CD4-positive, alpha-beta memory T cell (primary cell): ENCODE measurements at places on chromosomes 5 and 9.

DNA sequence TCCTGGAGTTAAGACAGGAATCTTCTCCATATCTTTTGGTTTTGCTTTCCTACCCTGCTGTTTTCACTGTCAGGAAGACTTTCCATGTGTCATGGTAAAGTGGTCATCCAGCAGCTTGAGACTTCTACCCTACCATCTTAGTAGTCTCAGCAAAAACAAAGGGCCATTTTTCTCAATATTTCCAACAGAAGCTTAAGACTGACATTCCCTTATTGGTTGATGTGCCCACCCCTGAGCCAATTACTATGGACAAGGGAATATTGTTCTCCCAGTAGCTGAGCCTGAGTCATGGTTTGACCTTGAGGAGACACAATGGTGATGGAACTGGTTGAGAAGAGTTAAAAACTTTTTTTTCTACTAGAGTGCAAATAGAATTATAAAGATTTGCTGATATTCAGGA lies 105.6 kb downstream of the CSNK1G3 start:
- no peak overlapping the region for H3K27ac ChIP-seq
- no peak overlapping the region for H3K4me3 ChIP-seq

DNA sequence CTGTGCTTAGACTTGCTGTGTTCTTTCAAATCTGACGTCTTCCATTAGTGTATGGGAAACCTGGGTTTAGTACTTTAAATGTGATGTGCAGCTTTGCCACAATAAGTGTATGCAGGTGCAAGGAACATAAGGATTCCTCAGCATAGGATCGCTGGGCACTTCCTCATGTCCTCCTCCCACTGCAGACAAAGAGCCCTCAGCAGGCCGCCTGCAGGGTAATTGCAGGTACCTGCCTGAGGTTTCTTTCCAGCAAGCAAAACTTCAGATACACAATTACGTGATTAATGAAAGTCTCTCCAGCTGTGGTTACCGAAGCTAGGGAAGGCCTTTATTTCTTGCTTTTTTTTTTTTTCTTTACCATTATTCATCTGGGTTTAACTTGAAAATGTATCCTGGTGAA lies 233.1 kb downstream of the RFK start:
- DNase-seq = no peak
- no peaks in the 10 kb centered on the region for H3K4me1 ChIP-seq
- peaks cover 7% of the 10 kb centered on the region for H3K36me3 ChIP-seq
- H3K4me3 ChIP-seq = no peak overlapping the region

DNA sequence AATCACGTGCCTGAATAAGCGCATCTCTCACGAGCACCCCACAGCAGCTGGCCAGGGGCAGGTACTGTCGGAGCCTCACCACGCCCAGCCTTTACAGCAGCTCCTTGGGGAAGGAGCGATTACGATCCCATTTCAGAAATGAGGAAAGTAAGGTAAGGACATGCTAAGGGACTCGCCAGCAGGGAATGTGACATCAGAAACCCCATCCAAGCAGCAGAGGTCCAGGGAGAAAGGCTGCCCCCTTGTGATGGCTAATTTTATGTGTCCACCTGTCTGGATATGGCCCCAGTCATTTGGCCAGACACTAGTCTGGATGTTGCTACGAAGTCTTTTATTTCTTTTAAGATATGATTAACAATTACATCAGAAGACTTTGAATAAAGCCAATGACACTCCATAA lies 77.3 kb downstream of the UBE2QL1 start:
- H3K27me3 ChIP-seq = no peaks in the 10 kb centered on the region
- DNase-seq = no peak
- H3K27ac ChIP-seq = no peak overlapping the region
- no peaks in the 10 kb centered on the region for H3K4me1 ChIP-seq
- H3K36me3 ChIP-seq = no peaks in the 10 kb centered on the region

DNA sequence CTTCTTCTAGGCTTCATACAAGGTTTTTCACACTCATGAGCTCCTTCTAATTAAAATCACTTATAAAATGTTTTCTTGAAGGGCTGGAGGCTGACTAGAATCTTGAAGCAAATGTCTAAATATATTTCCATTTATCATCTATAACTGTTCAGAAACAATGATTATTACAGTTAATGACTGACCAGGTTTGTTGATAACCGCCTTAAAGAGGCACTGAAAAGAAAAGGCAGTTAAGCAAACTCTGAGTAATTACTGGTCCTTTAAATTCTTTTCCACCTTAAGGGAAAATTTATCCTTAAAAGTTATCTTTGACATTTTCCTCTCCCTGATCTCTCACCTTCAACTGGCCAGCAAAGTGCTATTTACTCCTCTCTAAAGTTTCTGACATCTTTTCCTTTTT lies 43.2 kb downstream of the RICTOR start:
- H3K27me3 ChIP-seq = no peaks in the 10 kb centered on the region
- no peak for DNase-seq
- H3K4me3 ChIP-seq = no peak overlapping the region
- peaks cover 30% of the 10 kb centered on the region for H3K4me1 ChIP-seq

- H3K4me3 ChIP-seq = peak overlapping the region; percentile 84
- H3K27ac ChIP-seq = peak overlapping the region; percentile 87
- no peaks in the 10 kb centered on the region for H3K27me3 ChIP-seq
- H3K4me1 ChIP-seq = peaks cover 80% of the 10 kb centered on the region
- no peak for DNase-seq
- peaks cover 15% of the 10 kb centered on the region for H3K36me3 ChIP-seq
These were observed 846 bp downstream of the MGAT1 start for GRCh38 chr5:180801596-180802324.

DNA sequence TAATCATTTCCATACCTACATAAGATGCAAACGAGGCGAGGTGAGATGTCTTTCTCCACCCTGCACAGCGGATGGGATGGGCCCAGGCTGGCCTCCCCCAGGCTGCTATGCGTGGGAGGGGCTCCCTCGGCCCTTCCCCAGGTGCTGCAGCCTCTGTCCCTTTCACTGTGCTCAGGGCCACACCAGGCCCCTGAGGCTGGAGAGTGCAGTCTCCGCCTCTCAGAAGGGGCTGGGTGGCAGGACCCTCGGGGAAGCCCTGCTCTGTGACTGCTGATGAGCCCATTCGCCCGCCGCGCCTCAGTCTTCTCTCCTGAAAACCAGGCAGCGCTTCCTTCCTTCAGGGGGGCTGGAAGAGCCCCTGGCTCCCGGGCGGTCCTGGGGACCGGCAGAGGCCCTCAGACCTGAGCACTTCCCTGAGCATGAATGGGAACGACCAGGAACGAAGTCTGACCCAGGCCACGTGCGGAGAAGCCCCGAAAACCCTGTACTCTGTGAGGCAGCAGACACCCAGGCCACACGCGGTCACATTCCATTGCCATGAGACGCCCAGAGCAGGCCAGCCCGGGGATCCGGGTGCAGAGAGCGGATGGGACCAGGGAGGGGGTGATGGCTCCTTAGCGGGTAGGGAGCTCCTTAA lies 21.9 kb upstream of the NOTCH1 start:
- no peak overlapping the region for H3K4me3 ChIP-seq
- H3K27ac ChIP-seq = no peak overlapping the region
- no peaks in the 10 kb centered on the region for H3K36me3 ChIP-seq
- no peaks in the 10 kb centered on the region for H3K27me3 ChIP-seq
